ENCODE measurements at places on chromosomes 7 and 10.

GRCh38 chr10:14671386-14671831, 103.3 kb downstream of the FAM107B start:
- DNase-seq, result no peak

DNA sequence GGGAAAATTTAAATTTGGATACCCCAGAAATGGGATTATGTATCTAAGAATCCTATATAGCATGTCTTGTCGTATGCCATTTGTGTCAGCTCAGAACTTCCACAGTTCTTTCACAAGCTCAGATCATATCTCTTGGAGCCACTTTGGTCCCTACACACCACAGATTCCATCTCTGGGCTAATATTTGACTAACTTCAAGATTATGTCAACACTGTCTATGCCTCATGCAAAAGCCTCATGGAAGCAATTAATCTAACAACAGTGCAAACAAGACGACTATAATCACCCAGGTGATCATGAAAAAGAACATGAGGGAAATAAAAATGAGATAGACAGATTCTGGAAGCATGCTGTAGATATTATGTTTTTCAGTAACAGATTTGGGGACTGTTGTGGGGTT, 189.1 kb downstream of the LRRTM3 start:
- no peak for DNase-seq

- DNase-seq, result no peak
These were observed 69.5 kb upstream of the CDK13 start for GRCh38 chr7:39880556-39880955.

DNA sequence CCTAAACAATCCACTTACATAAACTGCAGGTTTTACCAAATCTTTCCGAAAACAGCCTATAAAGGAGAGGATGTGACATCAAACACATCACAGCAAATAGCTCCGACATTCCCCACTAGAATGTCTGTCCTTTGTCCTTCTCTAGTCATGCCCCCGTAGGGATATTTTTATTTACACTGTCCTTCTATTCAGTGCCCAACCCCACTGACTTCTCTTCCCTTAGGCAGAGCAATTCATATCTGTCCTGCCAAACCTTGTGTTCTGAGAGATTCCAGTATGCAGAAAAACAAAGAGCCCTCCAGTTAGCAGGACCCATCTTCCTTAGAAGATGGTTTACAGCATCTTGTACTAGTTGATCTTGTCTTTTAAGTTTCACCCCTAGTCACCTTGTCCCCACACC, 5.4 kb upstream of the GLI3 start:
- no peak for DNase-seq

Data from CD4-positive, alpha-beta T cell treated with Interleukin-17A for 4 hours (primary cell).